Fibroblast of skin of abdomen (primary cell): ENCODE measurements at places on chromosomes 6 and 20.
A peak's percentile ranks its signal among the peaks of the same experiment; 100 is the strongest.

- no peak for DNase-seq
These were observed 7.5 kb downstream of the LAMA5 start for GRCh38 chr20:62359491-62360121.

DNA sequence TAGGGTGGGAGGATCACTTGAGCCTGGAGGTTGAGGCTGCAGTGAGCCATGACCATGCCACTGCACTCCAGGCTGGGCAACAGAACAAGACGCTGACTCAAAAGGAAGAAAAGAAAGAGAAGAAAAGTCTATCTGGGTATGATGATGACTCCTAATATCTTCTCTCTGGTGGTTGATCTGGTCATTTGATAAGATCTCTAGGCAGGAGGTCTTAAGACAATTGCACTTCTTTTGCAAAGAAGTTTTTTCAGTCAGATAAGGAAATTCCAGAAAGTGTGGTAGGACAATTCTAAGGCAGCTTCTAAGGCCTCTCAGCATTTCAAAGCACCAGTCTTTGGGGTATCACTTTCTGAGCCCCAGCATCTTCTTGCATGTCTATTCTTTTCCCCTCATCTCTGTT, 7.7 kb upstream of the AIF1 start:
- DNase-seq, result no peak

DNA sequence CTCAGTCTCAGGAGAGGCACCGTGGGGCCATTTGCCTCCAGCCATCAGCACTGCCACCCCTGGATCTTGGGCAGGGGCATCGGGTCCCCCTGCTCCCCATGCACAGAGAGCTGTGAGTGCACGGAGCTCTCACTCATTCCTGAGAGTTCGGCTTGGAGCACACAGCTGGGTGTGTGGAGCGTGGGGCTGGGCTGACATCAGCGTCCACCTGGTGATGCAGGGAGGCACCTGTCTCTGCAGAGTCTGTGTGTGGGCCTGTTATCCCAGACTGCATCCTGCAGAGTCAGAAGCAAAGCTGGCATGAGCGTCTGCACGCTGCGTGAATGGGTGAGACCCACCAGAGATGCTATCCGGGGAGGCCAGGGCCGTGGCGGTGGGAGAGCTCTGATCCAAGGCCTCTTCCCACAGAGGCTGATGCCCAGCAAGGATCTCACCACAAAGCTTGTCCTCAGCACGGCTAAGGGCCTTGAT, 248.8 kb upstream of the AFDN start:
- DNase-seq, result no peak

DNA sequence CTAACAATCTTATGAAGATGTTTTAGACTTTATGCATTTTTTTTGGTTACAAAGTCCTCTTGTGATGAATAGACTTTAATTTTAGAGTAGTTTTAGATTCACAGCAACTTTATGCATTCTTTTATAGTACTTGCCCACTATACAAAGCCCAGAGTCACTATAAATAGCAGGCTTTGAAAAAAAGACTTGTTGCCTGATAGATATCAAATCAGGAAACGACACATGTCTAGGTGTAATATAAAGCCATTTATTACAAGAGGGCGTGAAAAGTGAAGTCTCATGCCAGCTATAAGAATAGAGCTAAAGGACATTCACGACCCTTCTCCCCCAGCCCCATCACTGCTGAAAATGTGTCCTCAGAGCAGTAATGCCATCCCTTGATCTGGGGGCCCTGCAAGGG, 78.0 kb upstream of the MRPS10 start:
- no peak for DNase-seq

DNA sequence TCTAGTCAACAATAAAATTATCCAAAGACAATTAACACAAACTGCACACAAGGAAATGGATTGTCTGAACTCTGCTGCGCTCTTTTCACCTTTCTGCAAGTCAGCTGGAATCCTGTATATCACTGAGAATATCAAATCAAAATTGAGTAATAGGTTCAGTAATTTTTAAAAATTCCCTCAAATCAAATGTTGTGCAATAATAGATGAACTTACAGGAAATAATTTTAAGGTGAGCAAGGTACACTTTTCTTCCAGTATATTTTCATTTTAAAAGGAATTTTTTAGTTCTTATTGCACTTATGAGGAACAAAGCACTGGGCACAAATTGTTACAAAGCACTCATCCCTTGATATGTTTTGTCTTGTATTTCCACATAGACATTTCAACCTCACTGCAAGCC, 1.2 kb downstream of the SAYSD1 start:
- DNase-seq, result no peak

DNA sequence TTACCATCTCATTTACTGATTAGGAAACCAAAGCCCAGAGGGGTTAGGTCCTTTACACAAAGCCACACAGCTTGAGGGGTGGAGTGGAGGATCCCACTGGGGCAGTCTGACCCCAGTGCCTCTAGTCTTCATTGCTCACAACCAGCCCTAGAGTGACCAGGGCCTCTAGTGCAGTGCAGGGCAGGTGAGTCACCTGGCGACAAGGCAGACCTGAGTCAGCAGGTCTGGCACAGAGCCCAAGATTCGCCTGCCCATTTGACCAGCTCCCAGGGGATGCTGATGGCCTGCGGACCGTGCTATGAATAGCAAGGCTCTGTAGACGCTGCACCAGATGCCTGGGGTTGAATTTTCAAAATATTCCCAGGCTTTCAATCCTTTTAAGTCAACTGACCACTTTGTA, 29.9 kb downstream of the CDH26 start:
- no peak for DNase-seq

DNA sequence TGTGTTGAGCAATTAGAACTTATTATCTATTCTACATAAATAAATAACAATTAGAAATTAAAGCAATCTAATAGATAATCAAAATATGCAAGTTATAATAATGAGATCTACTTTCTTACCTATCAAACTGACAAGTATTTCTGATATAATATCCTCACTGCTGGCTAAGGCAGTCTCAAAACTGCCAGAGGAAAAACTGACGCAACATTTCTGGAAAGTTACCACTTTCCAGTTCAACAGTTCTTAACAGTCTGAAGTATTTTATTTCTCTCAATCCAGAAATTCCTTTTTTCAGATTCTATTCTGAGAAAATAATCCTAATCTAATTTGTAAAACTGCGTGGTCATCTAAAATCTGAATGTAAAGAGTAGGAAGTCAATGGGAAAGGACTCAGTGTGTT, 121.0 kb downstream of the TRDN start:
- peak; percentile 8 for DNase-seq

- DNase-seq, result peak; percentile 95
These were observed 292.9 kb upstream of the ZFP64 start for GRCh38 chr20:52484438-52484837.

GRCh38 chr6:125316621-125317020, 14.9 kb upstream of the HDDC2 start:
- DNase-seq, result no peak

- DNase-seq, result no peak
These were observed 196.5 kb upstream of the ZNF217 start for GRCh38 chr20:53789989-53790675.

GRCh38 chr6:36067374-36068011, 39.9 kb downstream of the MAPK14 start:
- DNase-seq, result no peak

DNA sequence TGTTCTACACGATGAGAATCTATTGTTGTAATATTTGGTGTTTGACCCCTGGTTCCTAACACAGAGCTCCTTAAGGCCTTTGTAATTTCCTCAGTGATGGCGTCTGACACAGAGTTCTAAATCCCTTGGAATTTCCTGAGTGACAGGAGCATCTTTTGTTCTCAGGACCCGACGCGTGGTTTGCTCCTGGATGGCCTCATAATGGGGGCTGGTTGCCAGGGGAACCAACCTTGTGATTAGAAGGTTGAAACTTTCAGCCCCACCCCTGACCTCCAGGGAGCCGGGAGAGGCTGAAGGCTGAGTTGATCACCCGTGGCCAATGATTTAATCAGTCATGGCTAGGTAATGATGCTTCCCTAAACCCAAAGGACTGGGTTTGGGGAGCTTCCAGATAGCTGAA, 20.5 kb upstream of the ZNF133 start:
- no peak for DNase-seq

GRCh38 chr6:141906569-141907080, 226.1 kb upstream of the GJE1 start:
- no peak for DNase-seq

GRCh38 chr20:3446779-3447178, 24.0 kb upstream of the ATRN start:
- DNase-seq, result no peak

DNA sequence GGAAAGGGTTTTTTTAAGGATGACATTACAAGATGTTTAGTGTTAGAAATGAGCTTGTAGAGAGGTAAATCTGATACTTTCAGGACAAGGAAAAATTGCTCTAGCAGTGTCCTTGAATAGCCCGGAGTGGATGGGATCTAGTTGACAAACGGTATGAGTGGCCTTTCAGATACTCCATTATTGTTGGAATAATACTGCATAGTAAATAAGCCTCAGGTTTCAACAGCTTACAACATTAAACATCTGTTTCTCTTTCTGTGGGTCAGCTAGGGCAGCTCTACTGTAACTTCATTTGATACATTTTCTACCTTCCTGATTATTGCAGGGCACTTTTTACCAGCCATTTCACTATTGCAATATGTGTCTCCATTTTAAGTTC, 118.0 kb downstream of the B3GAT2 start:
- no peak for DNase-seq

DNA sequence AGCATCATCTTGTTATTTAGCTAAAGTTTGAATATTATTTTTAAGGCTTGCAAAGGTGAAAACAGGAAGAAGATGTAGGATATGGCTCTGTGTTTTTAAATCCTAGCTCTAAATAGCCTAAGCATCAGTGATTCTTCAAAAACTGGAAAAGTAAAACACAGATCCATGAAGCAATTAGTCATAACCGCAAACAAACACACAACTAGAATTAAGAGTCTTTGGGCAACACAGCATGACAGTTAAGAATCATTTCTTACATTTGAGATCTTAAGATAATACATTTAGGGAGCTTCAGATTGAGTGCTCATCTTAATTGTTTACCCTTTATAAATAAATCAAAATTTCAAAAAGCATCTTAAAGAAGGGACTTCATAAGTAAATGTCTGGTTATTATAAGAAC, 115.8 kb upstream of the MAP7 start:
- no peak for DNase-seq

DNA sequence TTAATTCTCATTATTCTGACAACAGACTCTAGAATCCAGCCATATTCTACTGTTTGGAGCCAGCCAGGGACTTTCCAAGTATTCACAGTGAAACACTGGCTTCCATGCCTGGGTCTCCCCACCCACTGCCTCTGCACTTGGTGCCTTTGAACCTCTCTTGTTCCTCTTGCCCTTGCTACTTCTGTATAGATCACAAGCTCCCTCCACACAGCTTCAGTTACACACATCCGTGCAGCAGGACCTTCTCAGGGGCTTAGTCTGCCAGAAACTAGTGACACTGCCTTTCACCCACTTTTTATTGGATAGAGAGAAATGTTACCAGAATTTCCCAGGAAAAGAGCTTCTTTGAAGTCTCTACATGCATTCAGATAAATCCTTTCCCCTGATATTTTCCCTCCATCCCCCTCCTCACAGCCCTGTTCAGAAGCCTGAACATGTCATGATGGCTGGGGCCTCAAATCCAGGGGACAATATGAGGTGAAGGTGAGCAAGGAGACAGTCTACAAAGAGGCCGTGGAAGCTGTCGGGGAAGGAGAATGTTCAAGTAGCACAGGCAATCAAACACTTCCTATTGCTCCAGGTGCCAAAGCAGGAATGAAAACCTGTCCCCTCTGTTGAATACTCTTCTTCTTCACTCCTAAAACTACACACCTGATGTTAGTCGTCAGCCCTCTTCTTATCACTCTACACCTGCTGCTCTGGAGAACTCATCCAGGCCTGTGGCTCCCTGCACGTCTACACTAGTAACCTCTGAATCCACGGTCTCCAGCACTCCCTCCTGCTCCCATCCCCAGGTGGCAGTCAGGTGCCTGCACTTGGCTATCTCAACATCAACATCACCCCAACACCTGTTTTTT, 20.2 kb upstream of the HLA-DOA start:
- no peak for DNase-seq

- DNase-seq, result no peak
These were observed 30.0 kb downstream of the BRPF3 start for GRCh38 chr6:36226438-36227047.

DNA sequence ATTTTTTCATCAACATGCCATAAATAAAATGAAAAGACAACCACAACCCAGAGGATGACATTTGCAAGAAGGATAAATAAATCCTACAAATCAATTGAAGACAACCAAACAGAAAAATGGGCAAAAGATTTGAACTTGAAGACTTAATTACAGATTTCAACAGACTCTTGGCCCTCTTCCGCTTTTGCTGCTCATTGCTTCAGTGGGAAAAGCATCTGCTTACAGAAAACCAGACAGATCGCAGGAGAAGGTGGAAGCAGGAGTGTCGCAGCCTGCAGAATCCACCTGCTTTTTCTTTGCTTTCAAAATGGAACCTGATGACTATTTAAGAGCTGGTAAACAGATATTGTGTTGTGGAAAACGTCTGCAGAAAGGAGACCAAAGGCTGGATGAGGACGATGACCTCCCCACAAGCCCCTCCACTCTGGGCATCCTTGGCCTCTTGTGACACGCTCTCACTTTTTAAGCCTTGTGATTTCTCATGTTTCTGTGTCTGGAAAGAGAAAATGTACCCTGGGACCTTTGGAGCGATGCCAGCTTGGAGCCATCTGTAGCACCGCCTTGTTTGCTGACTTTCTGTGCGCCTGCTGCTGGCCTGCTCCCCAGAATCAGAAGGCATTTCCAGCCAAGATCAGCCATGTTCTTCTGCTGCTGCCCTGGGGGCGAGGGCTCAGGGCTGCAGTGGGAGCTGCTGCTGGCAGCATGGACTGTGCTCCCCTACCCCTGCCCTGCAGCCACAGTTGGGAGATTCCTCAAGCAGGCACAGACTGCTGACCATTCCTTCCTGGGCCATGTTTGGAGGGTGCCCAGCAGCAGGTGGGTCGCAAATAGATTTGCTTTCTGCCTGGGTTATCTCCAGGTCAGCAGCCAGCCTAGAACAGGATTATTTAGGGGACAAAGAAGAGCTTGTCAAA, 3.6 kb upstream of the CSTL1 start:
- no peak for DNase-seq

DNA sequence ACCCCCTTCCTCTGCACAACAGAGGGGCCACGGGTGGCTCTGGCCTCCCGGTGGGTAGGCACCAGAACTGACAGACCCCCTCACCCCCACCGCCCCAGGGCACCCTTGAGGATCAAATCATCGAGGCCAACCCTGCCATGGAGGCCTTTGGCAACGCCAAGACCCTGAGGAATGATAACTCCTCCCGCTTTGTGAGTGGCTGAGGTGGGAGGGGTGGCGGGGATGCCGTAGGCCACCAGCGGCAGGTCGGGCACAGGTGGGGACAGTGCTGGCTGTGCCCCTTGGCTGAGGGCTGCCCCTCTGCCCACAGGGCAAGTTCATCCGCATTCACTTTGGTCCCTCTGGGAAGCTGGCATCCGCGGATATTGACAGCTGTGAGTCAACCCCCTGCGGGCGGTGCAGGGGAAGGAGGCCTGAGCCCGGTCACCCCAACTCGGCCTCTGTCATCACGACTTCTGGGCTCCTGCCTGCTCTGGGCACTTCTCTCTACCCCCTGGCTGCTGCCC, 29.1 kb downstream of the MYH7B start:
- DNase-seq, result no peak
